ENCODE measurements at places on chromosomes 6 and 20.

GRCh38 chr6:147194652-147195411 is 9.4 kb upstream of the STXBP5 start:
- no peak for DNase-seq

GRCh38 chr6:50361641-50362331 is 312.1 kb upstream of the DEFB112 start:
- no peak for DNase-seq

GRCh38 chr6:57109880-57110279 is 19.9 kb downstream of the ZNF451 start:
- no peak for DNase-seq

DNA sequence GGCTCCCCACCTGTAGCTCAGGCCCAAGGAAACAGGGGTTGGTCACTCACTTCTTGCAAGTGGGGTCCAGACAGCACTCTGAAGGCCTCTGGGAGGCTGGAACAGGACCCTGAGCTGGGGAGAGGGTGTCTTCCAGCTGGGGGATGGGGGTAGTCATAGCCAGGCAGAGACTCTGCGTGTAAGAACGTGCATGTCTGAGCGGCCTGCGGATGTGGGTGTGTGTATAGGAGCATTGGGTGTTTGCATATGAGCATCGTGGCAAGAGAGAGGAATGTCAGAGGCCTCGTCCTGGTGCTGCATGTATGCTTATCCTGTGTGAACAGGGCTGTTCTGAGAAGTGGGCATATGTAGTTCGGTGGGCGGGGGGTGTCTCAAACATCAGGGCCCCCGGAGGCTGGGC is 12.1 kb downstream of the BPIFB3 start:
- DNase-seq: no peak

- no peak for DNase-seq
Measured at GRCh38 chr20:42700372-42700771, 489.3 kb downstream of the PTPRT start.

Measured in brain microvascular endothelial cell (primary cell).